GM04503 (cell line): ENCODE measurements at places on chromosomes 3 and 15.

DNA sequence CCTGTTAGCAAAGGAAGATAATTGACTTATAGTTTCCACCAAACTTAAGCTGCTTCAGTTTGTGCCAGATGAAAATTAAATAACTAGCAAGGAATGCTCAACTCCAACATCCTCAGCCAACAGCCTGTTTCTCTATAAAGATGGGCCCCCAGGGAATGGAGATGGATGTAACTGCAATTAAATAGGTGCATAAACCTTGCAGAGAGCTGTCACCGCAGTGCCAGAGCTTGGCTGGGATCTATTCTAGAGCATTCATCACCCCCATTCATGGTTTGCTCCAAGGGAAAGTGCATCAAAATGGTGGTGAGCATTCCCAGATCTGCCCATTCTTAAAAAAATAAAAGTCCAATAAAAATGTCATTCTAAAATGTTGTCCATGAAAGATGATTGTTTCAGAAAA is 19.7 kb upstream of the RORA start:
- no peak for DNase-seq

GRCh38 chr3:101943029-101943428 is 93.7 kb downstream of the NFKBIZ start:
- no peak for DNase-seq

- no peak for DNase-seq
These were observed 84.3 kb upstream of the TNFSF10 start for GRCh38 chr3:172607305-172608121.

- no peak for DNase-seq
These were observed 54.5 kb upstream of the XRN1 start for GRCh38 chr3:142502187-142502985.

- no peak for DNase-seq
These were observed 71.3 kb upstream of the SEC13 start for GRCh38 chr3:10392244-10392643.

DNA sequence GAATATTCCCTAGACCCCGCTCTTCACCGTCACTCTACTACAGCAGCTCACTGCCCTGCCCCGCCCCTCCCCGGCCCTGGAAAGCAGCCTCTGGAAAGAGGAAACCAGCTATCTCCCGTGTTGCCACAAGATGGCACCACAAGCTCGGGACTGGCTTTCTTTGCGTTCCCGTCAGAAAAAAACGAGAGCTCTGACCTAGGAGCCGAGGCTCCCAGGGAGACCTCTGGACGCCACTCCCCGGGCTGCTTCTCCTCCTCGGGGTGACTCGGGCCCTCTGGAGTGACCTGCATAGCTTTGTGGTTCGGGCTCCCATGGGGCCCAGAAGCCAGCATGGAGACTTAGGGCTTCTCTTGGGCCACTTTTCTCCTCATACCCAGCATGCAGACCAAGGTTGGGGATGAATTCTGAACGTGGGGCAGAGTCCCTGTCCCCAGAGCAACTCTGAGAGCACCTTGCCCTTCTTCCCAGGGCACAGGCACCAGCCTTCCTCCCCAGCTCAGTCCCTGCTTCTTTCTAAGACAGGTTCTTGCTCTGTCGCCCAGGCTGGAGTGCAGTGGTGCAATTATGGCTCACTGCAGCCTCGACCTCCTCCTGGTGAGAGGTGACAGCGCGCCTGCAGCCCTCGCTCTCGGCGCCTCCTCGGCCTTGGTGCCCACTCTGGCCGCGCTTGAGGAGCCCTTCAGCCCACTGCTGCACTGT is 19.0 kb downstream of the STOML1 start:
- DNase-seq: no peak

DNA sequence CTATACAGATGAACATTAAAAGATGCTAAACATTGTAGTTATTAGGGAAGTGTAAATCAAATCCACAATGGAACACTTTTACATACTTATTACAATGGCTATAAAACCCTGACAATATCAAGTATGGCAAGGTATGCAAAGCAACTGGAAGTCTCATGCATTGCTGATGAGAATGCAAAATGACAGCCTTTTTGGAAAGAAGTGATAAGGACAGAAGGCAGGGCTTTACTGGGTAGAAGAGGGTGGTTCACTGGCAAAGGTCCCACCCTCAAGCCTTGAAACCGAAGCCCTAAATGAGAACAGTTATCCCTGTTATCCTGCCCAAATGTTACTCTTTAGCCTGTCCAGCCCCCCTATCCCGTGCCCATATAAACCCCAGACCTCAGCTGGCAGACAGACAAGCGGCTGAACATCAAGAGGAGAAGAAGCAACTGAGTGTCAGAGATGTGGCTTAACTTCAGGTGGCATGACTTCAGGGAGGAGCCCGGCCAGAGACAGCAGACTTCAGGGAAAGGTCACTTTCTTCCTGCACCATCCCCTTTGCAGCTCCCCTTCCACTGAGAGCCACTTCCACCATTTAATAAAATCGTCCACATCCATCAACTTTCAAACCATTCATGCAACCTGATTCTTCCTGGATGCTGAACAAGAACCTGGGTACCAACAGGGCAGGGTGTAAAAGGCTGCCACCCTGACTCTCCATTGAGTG is 732 bp upstream of the GCSAM start:
- no peak for DNase-seq

DNA sequence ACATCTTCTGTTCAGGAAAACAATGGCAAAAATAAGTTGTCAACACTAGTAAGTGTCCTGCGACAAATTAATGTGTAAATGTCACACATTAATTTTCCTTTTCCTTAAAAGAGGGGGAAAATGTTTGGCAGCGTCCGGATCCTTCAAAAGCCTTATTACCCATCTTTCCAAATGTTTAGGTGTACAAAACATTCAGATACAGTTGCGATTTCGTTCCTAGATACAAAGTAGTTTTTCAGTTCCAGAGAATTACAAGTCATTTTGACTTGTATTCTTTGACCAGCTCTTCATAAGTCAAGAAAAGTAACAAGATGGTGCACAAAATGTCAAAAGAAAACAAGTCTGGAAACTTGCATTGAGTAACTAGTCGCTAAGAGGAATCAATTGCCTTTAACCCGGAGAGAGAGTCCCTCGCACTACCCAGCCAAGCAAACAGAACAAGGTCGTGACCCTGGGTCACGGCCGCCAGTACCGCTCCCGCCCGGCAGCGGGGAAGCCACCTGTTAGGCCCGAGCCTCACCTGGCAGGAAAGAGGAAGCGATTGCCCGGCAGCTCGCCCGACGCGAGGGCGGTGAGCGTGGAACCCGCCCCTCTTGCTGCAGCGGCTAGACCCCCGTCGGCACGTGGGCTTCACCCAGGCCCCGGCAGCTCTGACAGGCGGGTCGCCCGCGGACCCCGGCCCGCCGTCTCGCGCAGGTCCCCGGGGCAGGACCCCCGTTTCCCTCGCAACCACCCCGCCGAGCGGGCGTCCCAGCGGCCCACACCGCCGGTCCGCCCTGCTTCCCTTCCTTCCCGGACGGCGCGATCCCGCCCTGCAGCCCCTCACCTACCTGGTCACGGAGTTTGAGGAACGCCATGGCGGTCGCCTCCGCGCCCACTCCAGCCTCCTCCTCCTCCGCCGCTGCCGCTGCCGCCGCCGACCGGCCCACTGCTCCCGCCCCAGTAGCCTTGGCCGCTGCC is 61.0 kb upstream of the ANKRD28 start:
- DNase-seq: no peak

DNA sequence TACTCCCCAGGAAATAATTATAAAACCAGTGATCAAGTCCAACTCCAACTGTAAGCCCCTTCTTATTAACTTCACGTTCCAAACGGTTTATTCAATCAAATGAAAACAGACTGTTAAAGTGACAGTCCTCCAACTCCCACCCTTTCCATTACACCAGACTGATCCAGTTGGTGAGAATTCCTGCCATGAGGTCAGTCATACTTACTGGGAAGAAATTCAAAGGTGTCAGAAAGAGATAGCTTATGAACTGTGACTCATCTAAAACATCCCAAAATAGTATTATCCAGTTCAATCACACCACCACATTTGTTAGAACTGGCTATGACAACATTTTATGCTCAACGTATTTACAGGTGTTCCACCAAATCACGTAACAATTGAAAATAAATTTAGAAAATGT is 19.5 kb downstream of the SMARCC1 start:
- no peak for DNase-seq

DNA sequence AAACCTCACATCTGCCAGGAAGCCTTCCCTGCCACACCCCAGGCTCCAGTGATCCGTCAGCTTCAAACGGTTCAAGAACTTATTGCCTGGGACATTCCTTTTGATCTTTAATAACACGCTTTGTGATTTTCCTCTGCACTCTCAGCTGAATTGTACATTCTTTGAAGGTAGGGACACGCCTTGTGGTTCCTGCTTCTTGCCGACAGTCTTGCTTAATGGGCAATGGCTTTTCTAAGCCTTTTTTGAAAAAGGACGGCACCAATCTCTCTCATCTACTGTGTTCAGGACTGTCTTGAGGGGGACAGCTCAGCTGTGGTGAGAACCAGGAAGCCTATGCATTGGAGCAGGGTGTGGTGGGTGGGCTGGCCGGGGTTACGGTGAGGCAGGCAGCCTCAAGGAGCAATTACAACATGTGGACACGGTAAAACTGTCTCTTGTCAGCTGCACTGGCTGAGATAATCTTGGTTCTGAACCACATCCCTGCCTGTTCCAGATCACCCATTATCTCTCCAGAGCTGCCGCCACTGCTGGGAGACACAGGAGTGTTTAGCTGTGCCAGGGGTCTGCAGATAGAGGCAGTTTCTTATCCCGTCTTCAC is 46.0 kb upstream of the GLCE start:
- no peak for DNase-seq

DNA sequence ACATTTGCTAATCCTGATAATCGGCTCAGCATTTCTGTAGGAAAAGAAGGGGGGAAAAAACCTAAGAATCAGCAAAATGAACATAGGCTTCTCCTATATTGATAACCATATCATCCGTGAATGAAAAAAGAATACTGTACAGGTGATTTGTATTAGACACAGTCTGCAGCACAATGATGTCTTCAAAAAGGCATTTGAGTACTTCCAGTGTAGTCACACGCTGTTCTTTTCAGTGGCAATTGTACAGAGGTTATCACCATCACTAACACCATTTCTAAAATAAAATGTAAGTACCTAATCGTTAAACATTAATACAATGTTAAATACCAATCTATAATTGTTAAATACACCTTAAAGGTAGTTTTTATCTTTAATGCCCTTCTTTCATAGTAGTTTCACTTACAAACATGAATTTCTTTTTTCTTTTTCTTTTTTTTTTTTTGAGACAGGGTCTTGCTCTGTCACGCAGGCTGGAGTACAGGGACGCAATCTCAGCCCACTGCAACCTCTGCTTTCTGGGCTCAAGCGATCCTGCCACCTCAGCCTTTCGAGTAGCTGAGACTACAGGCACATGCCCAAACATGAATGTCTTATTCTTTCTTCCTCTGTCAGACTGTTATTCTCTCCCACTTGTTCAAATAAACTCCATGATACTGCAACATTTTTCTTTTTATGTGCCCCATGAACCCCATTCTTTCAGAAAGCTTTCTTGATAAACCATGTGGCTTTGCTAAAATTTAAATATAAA is 18.4 kb downstream of the GOLGB1 start:
- DNase-seq: no peak

DNA sequence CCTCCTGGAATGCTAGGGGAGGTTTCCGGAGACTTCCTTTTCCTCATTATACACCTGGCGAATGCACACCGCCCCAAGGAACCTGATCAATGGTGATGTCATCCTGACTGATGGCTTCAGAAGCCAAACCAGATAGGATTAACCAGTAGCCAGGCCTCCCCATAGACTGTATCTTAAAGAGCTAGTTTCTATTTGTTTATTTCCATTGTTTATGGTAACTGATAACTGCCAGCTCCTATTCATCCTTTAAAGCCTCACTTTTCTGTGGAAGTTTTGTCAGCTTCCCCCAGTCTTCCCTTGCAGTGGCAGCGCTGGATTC is at the start of gene MKRN2OS:
TSS of gene MKRN2OS (minus strand) at position 27 of the 319 bp plus-strand sequence. CDS start 35 bp downstream, outside the sequence.
- no peak for DNase-seq

DNA sequence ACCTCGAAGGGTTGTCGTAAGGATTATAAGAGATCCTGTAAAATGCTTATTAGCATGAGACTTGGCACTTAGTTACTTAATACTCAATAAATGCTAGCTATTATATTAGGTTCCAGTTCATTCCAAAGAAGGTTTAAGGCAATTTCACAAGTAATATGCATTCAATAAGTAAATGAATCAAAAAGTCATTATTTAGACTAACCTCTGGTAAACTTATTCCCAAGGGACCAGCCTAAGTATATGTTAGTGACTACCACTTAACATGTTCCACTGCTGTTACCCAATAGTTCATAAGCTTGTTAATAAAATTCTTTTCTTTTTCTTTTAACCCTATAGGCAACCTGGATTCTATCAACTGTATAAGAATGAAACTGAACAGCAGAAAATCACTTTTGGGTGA is 5.1 kb downstream of the PDCD10 start:
- no peak for DNase-seq

DNA sequence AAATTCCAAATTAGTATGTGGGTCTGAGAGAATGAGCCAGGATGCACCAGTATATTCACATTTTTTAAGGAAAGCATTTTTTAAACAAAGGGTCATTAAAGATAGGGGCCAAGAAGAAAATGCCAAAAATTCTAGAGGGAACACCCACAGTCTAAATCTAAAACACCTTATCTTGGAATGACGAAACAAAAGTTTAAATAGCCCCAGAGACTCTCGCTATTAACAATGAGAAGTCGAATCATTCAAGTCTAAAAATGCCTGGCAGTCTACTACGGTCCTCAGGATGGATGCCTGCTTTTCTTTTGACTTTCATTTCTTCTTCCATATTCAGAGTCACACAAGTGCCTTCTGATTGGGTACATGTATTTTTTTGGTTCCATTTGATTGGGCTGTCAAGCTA is 66.3 kb downstream of the SSUH2 start:
- DNase-seq: no peak

DNA sequence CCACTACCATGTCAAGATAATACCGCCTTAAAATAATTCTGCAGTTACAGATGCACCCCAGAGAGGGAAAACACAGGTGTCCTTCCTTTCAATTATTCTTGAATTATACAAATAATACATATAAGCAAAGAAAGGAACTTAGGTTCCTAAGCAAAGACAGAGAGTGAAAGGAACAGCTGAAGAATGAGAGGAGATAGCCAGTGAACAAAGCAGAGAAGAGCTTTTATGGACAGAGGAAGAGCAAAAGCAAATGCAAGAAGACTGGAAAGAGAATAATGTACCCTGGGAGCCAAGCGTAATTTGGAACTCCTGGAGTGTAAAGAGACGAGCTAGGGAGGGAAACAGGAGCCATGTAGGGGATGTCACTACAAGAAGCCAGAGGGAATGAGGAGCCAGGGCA is 21.7 kb downstream of the GPR176 start:
- no peak for DNase-seq

DNA sequence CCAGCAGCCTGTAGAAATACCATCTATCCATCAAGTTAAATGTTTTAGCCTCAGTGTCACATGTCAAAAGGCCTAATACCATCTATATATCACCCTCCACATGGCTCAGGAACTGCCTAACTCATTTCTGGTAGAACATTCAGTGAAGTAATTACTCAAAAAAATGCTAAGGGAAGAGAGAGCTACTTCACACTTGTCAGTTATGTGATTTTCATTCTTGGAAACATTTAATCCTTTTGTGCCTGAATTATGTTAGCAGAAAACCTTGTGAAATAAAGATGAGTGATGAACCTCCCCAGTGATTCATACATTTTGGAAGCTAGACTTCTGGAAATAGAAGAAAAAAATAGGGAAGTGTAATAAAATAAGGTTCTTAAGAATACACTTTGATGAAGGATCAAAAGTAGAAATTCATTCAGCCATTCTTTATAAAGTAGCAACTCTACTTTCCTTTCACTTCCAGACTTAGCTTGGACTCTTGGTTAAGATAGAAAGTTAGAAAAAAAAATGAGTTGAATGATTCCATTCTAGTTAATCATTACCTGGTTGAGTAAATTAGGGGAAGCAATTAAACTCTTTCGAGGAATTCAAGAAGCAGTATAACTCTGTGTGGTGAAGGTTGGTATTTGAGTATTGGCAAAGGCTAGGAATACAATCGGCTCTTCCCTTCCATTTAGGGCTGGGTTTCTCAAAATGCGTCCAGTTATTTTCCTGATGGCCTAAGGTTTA is 3.6 kb downstream of the OTOL1 start:
- DNase-seq: no peak
